Body of pancreas (tissue), 4 donors: ENCODE measurements at places on chromosomes 7 and 10.
A peak's percentile ranks its signal among the peaks of the same experiment; 100 is the strongest.

- DNase-seq, result no peak
Measured at GRCh38 chr7:16419859-16420258, 1.5 kb downstream of the CRPPA start.

DNA sequence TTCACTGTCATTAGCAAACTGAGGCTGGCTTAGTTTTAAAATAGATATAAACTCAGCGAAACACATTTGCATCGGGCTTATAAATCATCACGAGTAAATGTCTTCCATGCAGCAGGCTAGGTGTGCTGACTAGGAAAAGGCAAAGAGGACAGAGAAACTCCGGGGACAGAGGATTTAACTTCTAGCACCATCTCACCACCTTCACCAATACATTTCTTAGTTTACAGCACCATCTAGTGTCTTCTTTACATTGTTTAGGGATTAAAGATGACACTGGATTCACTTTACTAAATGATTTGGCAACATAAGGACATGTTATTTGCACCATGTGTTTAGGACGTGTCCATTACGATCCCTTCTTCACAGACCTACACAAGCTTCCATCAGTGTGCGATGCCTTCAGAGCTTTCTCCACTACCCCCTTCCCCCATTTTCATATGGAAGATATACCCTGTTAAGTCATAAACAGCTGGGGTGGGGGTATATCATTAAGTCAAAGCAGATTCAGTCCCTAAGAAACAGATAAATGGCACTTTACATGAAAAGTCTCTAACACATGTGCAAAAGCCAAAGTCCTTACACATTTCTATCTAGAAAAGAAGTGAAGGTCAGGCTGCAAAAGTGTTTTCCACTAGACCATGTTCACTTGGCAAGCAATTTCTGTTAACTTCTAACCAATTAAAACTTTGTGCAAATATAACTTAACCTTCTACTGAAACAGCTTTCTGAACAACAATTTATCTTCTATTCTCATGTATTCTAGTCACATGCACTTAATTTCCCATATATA, 103.3 kb downstream of the GRB10 start:
- DNase-seq, result no peak

GRCh38 chr7:94332571-94332970, 62.1 kb upstream of the COL1A2 start:
- DNase-seq, result no peak

DNA sequence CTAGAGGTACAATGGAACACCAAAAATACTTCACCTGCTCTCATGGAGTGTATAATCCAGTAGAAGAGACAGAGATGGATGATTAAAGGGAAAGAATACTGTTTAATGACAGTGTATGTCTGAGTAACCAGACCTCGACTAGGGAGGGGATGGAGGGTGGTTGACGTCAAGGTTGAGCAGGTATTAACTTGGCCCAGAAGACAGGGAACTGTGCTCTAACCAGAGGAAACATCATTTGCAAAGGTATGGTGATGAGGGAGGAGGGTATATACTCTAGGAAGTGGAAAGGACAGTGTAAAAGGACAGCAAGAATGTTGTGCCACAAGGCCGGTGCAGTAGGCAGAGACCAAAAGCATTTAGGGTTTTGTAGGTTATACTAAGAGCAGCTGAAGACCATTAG, 2.9 kb downstream of the MIOS start:
- DNase-seq, result no peak

- no peak for DNase-seq
Measured at GRCh38 chr7:114100810-114101209, 182.0 kb upstream of the PPP1R3A start.

DNA sequence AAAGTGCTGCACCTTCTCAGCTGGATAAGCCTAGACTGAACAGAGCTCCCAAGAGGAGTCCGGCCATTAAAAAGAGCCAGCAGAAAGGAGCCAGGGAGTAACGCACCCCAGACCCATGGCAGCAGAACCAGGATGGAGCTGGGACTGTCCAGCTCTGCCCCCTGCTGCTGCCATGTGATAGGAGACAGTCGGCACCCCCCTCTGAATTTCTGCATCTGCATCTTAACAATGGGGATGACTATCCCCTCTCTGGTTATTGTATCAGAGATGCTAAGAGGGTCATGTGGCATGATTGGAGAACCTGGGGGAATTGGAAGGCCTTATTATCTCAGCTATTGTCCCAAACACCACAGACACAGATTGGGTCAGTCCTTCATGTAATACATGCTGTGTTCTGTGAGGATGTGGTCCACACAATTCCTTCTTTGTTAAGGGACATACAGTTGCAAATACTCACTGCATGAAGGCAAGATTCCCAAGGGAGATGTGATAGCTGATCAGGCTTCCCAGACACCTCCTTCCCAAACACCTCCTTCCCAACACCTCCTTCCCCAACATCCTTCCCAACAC, 29.3 kb downstream of the PLEKHS1 start:
- DNase-seq, result no peak

- no peak for DNase-seq
Measured at GRCh38 chr7:2128601-2129322, 104.0 kb downstream of the MAD1L1 start.

DNA sequence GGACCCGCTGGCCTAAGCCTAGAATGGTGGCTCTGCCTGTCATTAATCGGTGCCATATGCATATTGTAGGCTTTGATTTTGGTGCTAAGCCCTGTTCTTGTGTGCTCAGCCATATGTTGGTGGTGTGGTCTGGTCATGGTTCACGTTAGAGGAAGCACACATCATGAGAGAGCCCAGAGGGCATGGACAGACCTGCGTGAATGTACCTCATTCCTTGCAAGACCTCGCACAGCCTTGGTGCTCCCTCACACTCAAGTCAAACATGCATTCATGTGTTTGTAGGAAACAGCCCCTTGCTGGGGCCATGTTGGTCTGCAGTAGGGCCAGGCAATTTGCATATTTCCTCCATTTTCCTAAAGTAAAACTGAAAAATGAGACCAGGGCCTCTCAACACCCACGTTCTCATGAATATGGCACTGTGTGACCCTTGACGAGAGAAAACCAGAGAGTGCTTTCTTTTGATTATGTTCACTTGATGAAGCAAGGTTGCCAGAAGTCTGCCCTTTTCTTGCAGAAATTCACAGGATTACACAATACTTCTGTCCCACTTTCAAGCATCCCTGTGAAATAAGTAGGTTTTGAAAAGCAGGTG, 268.7 kb downstream of the CELF2 start:
- DNase-seq, result no peak

DNA sequence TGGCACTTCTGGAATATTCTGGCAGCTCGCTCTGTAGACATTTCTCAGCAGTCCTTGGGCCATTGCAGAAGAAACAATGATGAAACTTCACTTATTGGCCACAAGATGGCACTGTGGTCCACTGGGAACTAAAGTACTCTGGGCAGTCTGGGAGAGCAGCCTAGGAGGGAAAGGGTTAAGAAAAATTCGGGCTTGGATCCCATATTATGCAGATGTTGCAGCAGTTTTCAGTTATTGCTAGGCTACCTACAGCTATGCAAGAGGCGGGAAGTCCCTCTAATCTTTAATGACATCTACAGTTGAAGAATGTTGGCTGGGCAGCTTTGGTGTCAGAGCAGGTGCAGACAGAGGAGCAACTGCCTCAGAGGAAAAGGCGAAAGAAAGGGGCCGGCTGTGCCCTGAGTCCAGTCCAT, 201.7 kb upstream of the PRSS58 start:
- DNase-seq, result peak; percentile 24

GRCh38 chr7:35613150-35613549, 81.8 kb downstream of the HERPUD2 start:
- DNase-seq, result no peak

- DNase-seq, result no peak
Measured at GRCh38 chr10:17140386-17140761, 10.8 kb upstream of the CUBN start.
